Natural killer cell (primary cell): ENCODE measurements at places on chromosomes 5 and 9. TPM values are rescaled to one million over a fixed set of nuclear protein-coding genes. Genes with fewer than 3 reads are reported as not detected.

NPR3 gene
- not detected for total RNA-seq

ABLIM3 gene
- total RNA-seq, result 0.41 TPM

SETX gene
- 109 TPM for total RNA-seq

CDC23 gene
- total RNA-seq, result 16.3 TPM
